ENCODE measurements at places on chromosomes 4 and X.

GRCh38 chr4:166391501-166391900 is 518.5 kb downstream of the TLL1 start:
- no peak for DNase-seq

GRCh38 chr4:17168571-17168970 is 270.1 kb upstream of the LDB2 start:
- DNase-seq, result no peak

DNA sequence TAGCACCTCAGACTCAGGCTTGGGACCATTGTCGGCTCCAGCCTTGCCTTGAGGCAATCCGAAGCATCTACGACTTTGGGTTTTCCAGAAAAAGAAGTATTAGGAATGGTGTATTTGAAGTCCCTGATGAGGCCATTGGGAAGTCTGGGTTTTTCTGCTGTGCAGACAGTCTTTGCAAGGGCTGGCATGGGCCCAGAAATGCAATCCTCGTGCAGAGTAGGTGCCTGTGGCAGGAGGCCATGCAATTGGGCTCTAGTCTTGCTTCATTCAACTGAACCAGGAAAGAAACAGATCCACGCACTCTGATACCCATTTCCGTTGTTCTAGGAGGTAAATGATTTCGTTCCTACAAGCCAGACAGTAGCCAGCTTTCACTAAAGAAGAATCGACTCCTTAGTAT is 12.4 kb downstream of the ZFP92 start:
- no peak for DNase-seq

DNA sequence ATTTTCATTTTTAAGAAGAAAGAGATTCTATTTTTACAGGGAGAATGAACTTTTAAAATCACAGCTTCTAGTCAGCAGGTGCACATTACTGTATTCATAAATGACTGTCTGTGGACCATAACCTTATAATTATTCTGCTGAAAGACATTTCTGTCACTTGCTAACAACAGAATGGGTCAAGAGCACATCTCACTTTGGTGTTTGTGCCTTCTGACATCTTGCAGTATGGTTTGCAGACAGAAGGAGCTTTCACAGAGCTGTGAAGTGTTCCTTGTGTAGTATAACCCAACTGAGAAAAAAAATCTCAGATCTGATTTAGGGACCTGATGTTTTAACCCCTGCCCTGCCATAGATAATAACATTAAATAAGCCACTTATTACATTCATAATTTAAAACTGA is 131.4 kb upstream of the CTSO start:
- no peak for DNase-seq

DNA sequence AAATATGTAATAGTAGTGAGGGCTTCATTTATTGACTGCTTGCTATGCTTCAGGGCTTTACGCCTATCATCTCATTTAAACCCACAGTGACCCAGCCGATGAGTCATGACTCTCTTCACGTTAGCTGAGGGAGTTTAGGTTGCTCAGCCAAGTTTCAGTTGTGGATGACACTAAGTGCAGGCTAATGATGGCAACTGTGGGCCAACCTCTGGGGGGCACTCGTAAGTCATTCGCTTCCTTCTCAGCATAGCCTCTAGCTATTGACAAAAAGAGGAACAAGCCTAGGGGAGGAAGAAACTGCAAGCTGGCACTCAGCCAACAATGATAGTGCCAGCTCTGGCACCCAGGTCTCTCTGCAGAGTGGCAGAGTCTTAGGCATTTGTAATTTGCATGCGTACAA is 325.0 kb downstream of the ARHGAP10 start:
- DNase-seq, result peak; percentile 32

GRCh38 chr4:4851906-4852305 is 7.6 kb upstream of the MSX1 start:
- DNase-seq, result no peak

DNA sequence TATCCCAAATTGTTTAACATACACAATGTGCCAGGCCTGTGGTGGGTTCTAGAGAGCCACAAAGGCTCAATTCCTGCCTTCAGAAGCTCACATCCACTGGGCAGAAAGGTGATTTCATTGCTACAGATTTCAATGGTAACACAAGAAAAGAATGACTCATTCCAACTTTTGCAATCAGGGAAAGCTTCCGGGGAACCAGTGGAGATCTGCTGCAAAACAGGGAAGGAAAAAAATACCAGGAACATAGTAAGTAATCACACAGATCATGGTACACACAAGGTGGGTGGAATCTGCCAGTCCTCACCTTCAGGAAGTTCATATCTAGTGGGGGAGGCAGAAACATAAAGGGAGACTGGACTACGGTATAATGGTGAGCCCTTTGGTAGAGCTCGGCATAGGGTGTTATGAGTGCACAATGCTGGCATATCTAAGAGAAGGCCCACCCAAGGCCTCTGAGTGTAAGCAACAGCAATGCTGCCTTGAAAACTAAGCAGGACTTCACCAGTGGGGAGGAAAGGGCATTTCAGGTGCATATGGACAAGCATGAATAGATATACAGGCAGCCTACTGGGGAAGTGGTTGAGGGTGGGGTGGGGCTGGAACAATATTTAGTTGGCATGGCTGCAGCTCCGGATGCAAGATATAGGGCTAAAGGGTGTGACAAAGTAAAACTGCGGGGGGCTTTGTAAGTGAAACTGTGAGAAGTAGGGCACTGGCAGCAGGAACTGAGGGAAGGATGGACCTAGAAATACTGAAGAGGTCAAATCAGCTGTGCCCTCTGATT is 24.2 kb downstream of the GPRIN3 start:
- DNase-seq, result peak; percentile 34

DNA sequence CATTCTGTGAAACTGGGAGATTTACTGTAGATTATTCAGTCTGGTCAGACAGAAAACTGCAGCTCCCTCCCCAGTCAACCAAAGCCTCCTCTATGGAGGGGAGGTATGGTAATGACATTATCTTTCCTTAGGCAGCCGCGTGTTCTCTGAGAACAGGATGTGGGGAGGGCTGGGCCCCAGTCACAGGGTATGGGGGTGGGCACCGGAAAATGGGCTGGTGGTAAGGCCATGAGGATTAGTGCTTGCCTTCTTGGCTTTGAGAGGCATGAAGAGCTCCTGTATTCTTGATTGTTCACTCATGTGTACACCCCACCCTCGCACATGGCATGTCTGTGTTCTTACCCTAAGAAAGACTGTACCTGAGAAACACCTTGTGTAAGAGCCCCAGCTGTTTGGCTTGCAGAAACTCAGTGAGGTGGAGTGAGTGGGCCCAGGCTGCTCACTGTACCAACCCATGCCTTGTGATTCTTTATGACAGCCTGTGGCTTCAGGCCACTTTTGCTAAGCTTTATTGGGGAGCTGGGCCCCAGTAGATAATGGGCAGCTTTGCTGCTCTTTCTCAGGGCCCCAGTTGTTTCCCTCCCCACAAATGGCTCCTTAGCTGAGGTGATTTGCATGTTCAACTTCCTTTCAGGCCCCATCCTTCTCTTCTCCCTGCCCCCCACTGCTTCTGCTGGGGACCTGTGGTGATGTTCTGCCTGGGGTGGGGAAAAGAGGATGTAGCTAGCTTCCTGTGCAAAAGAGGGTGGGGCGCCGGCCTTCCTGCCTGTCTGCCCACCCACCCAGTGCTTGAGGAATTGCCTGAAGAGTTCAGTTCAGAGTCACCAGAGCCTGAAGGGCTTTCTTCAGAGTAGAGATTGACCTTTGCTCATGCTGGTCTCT is 30.7 kb downstream of the MSN start:
- DNase-seq, result peak; percentile 64

GRCh38 chr4:15868111-15868510 is 70.4 kb downstream of the FGFBP1 start:
- DNase-seq, result no peak

DNA sequence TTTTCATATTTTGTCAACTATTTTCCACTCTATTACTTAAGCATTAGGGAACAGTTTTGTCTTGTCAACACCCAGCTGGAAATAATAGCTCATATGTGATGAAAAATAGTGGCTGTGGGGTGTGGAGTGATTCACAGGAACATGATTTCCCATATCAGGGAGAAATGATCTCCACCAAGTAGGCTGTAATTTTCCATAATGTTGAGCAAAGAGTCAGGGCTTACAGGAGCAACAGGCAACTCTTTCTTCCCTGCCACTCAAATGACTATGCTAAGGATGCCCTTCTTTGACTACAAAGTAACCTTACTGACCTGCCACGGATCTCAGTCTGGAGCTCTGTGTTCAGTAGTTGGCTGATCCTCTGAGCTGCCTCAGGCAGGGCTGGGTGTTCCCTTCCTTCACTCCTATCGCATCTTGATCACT is 90.0 kb upstream of the GATB start:
- no peak for DNase-seq

DNA sequence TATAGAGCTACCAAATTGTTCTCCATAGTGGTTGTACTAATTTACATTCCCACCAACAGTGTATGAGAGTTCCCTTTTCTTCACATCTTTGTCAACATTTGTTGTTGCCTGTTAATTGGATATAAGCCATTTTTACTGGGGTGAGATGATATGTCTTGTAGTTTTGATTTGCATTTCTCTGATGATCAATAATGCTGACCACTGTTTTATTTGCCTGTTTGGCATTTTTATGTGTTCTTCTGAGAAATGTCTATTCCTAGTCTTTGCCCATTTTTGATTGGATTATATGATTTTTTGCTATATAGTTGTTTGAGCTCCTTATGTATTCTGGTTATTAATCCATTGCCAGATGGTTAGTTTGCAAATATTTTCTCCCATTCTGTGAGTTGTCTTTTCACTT is 44.3 kb downstream of the ACTRT1 start:
- DNase-seq, result no peak

- DNase-seq, result no peak
Measured at GRCh38 chr4:92270908-92271307, 32.9 kb upstream of the GRID2 start.

DNA sequence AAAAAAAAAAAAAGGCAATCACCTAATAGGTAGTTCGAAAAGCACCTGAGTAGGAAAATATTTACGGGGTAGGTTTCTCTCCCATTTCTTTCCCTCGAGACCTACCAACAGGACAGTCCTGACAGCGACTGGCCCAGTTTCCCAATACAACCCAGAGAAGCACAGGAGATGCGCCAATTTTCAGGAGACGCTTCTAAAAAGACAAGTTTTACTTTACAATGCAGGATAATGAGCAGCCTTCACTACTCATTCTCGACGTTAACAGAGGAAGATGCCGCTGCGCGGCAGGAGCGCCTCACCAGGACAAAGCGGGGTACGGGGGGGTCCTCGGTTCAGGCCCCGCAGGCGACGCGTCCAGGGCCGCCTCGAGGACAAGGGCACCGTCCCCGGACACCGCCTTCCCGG is 708 bp downstream of the BCLAF3 start:
- no peak for DNase-seq

GRCh38 chr4:174420316-174420715 is 102.0 kb downstream of the HPGD start:
- no peak for DNase-seq

GRCh38 chr4:88442689-88443191 is 14.2 kb upstream of the HERC5 start:
- DNase-seq, result no peak

GRCh38 chr4:114041117-114041475 is 61.6 kb upstream of the ARSJ start:
- no peak for DNase-seq

DNA sequence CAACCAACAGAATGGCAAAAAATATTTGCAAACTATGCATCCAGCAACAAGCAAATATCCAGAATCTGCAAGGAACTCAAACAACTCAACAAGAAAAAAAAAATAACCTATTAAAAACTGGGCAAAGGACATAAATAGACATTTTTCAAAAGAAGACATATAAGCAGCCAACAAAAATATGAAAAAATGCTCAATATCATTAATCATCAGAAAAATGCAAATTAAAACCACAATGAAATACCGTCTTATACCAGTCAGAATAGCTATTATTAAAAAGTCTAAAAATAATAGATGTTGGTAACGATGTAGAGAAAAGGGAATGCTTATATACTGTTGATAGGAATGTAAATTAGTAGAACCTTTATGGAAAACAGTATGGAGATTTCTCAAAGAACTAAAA is 53.4 kb downstream of the WDR19 start:
- DNase-seq, result no peak

DNA sequence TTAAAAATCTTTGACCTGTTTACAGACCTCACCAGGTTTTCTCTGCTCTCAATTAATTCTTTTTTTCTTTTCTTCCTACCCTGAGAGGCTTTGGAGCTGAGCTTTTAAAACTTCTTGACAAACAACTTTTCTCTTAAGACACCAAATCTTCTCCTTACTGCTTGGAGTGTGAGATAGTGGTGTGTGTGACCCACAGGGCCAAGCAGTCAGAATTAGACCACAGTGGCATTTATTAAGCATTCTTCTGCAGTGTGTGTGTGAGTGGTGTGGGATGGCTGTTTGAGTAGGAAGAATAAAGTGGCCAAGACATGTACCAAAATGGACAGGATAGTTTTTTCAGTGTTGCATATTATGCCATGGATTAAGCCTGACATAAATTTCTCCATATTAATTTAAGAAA is 665.1 kb downstream of the RAPGEF2 start:
- DNase-seq, result no peak

- no peak for DNase-seq
Measured at GRCh38 chr4:32858361-32858760, 2138.2 kb downstream of the PCDH7 start.

- DNase-seq, result no peak
Measured at GRCh38 chr4:16067515-16067914, 16.3 kb downstream of the PROM1 start.

DNA sequence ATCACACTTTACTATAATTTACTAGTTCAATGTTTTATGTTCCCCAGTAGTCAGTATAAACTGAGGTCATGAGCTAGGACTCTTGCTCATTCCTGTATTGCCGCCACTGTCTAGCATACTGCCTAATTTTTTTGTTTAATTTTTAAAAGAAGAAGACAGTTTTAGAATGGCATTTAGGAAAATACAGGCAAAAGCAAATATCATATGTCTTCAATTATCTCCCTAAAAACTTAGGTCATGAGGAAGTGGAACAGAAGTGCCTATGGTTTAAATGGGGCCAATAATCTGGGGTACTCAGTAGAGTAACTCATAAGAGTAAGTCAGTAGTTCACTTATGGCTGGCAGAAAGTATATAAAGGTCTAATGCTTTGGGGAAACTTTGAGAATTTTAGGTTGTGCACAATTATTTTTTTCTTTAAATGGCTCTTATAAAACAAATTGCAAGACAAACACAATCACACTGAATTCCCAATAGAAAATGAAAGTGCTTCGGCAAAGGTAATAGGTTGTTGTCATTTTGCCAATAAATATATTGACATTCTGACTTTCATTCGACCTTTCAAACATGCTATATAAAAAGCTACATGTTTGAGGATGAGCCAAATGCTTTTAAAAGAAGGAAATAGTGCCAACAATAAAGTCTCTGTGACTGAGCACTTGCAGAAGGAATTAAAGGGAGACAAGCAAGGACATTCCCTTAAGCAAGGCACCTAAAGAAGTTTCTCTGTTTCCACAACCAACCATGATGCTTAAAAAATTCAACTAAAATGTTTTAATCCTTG is 390.1 kb downstream of the PDGFC start:
- no peak for DNase-seq
